ENCODE measurements at places on chromosomes 7 and 10.

- DNase-seq = no peak
These were observed 67.4 kb downstream of the LRRC18 start for GRCh38 chr10:48872234-48872633.

GRCh38 chr10:46033602-46034011 is 3.2 kb upstream of the NCOA4 start:
- DNase-seq = no peak

GRCh38 chr7:92778972-92779371 is 57.4 kb downstream of the CDK6 start:
- no peak for DNase-seq

DNA sequence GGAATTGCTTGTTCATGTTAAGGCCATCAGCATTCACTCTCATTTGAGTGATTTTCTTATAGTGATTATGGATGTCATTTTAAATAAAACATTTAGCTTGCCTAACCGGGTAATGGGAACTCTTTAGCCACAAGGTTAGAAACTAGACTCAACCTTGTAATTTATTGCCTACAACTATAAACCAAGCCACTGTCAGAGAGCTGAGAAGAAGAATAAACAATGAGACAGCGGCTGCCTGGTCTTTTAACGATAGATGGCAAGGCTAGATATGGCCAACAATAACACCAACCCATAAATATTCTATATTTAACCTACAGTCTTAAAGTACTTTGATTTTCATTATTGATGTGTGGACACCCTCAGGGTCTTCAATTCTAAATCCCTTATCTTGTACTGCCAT is 27.8 kb upstream of the INHBA start:
- DNase-seq = no peak

GRCh38 chr7:2838451-2838850 is 5.7 kb downstream of the GNA12 start:
- DNase-seq = no peak

GRCh38 chr7:148884049-148884298 is at the start of gene EZH2:
EZH2 (minus strand) TSS chr7:148884291; CDS start chr7:148847298, 36,993 bp downstream.
- no peak for DNase-seq

GRCh38 chr10:44552726-44553125 is 167.8 kb upstream of the CXCL12 start:
- DNase-seq = no peak

- DNase-seq = peak; percentile 41
These were observed 39.5 kb downstream of the RBM28 start for GRCh38 chr7:128304212-128304611.

Measured in NCI-H187 (cell line).